ENCODE measurements at places on chromosomes 2 and 18.

- DNase-seq = no peak
Observed at GRCh38 chr2:110121592-110121991, 6.0 kb upstream of the MALL start.

DNA sequence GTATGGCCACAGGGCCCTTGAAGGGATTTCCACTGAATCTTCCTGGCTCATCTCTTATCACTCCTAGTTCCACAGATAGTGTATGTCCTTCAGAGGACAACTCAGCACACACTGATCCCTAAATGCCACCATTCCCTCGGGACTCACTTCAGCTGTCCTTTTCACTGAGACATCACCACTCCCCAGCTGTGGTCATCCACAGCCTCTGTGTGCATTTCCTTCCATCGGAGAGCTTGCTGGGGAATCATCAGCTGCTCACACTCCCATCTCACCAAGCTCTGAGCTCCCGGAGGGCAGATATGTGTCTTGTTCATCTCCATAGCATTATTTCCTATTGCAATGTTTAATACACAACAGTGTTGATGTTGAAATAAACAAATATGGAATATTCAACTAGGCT is 759.5 kb downstream of the RNF144A start:
- DNase-seq = no peak

- DNase-seq = no peak
Observed at GRCh38 chr2:18961991-18962421, 372.6 kb upstream of the NT5C1B start.

DNA sequence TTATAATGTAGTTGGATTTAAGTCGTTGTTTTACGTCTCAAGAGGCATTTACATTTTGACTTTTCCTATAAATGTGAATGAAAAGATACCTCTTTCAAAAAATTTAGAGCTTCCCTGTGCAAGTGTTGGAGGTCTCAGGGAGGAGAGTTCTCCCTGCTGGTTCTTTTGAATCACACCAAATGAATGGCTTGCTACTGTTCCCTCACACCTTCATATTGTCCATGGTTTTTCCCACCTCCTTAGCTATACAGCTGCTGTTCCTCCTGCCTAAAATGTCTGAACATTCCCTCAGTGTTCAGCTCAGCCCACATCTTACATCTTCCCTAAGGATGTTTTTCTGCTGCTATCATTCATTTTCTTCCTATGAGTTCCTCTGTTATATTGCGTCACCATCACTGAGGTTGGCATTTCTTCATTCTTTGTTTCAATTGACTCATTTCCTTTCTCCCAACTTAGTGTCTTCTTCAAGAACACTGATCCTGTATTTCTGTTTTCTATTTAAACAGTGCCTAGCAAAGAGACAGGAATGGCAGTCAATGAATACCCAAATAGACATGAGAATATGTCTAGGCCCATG is 46.0 kb downstream of the COX7A2L start:
- no peak for DNase-seq

GRCh38 chr18:35455926-35456763 is 41.6 kb downstream of the INO80C start:
- DNase-seq = no peak

- no peak for DNase-seq
Observed at GRCh38 chr2:112077814-112078213, 22.7 kb downstream of the TMEM87B start.

DNA sequence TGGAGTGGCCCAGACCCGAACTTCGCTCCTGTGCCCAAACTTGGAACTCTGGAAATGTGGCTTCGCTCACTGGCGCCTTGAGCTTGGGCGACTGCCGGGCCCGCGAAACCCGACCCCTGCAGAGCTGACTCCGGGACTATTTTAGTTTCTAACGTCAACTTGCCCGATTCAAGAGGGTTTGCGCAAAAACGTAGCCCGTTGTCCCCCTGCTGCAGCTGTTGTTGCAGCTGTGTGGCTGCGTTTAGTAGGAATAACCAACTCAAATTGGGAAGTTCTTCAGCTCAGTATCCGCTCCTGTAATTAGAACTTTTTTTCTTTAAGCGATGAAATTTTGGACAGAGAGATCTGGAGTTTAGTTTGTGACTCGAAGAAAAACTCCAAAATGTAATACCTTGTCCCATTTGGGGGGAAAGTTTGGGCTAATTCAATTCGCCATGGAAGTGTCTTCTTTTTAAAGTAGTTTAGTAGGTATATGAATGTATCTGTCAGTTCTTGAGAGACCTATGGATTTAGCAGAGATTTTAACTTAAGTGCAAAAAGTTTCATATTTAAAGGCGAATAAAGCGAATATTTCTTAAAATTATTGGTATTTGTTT is 559 bp downstream of the MYL12A start:
- DNase-seq = peak; percentile 31

DNA sequence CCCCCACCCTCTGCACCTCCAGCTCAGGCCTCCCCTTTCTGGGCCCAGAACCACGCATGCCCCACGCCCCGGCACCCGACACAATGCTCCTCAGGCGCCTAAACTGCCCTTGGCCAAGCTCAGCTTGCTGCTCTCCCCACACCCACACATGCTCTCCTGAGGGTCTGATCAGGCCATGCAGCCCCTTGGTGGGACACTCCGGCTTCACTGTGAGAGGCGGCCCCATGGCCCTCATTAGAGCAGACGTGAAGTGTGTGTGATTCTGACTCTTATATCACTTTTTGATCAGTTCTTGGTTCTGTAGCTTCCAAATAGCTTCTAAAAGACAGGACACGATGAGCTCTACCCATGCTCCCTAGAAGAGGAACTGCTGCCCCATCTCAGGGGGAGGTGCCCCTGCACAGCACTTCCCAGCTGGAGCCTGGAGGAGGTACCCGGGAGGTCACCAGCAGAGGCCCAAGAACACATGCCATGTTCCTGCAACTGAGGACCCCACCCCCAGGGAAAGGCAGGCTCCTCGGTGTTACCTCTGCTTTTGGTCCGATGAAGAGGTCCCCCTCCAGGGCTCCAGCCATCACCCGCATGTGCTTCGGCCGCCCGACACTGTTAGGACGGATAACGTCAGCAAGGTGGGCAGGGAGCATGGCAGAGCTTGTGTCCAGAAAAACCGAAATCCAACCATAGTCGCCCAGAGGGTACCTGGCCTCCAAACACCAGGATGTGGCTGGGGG is 3.6 kb downstream of the ACTR1B start:
- no peak for DNase-seq

DNA sequence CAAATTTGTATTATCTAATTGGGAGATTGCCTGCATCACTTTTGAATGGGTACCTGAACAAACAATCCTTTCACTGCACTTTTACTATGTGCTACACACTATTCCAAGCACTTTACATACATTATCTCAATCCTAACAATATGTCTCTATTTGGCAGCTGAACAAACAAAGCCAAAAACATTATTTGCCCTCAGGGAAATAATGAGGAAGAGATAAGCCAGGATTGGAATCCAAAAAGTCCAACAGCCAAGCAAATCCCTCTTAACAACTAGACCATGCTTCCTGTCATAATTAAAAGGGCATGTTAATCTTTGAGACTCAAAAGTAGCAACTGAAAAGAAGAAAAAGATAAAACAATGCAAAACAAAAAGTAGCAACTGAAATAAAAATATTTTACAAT is 32.1 kb downstream of the RPRD1A start:
- DNase-seq = no peak

All from globus pallidus (tissue), 1 donor.